H4 (cell line): ENCODE measurements at places on chromosomes 1 and 21. TPM values are rescaled to one million over a fixed set of nuclear protein-coding genes. Genes with fewer than 3 reads are reported as not detected.

Gene PLEKHM2
- total RNA-seq: 13.4 and 18.6 TPM in 2 replicates

Gene TMEM269
- 0.04 and 0.08 TPM in 2 replicates for total RNA-seq

Gene DMRTA2
- total RNA-seq: 1.5 and 3.8 TPM in 2 replicates

DNA sequence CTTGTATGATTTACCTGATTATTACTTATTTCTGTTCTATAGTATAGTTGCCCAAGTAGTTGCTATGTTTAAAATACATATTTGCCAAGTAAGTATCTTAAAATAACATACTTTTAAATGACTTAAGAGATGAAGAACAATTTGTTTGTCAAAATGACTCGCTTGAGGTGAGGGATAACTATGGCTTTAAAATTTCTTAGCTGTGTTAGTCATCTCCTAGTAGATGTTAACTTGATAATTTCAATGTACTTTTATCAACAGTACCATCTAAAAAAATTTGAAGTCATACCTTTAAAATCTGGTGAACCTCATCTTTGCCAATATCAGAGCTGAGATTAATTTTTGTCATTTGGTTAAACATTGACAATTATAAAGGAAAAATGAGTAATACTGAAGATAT is 37.7 kb downstream of the ODR4 start:
- no peak for DNase-seq

GRCh38 chr21:45834821-45835293 is 146.7 kb upstream of the COL6A1 start:
- DNase-seq: no peak

GRCh38 chr1:15764269-15764764 is 5.7 kb downstream of the FBLIM1 start:
- DNase-seq: no peak

DNA sequence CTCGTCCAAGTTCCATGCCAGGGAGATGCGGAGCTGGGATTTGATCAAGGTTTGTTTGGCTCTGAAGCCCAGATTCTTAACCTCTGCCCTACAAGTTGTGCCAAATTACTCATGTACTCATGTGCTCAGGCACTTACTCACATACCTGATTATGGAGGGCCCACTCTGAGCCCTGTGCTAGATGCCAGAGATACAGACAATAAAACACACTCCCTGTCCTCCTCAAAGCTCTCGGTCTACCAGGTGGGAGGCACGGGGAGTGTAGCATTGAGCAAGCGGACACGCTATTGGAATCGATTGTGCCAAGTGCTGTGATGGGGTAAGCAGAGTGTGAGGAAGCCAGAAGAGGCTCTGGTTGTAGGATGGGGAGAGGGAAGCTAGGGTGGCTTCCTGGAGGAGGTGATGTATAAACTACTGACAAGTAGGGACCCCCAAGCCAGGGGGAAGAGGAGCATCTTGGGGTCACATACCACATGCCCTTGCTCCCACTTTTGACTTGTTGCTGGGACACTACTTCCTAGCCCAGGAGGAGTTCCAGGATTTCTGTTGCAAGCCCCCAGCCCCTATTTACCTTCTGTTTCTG is 49.8 kb upstream of the IFNLR1 start:
- peak; percentile 57 for DNase-seq

DNA sequence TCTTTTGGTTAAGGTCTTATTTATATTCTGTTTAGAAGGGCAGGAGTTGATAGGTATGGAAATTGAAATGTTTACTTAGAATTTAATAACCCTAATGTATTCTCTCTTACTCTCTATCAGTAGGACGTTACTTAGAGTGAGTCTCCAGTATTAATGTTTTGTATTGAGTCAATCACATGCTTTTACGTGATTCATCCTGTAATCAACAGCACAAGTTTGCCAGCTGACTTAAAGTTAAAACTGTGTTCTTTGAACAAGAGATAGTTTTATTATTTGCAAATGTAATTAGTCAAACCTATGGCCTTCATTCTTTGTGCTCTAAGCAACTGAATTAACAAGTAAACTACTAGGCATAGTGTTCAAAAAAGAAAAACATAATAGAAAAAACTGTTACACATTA is 57.3 kb downstream of the PKN2 start:
- DNase-seq: no peak

DNA sequence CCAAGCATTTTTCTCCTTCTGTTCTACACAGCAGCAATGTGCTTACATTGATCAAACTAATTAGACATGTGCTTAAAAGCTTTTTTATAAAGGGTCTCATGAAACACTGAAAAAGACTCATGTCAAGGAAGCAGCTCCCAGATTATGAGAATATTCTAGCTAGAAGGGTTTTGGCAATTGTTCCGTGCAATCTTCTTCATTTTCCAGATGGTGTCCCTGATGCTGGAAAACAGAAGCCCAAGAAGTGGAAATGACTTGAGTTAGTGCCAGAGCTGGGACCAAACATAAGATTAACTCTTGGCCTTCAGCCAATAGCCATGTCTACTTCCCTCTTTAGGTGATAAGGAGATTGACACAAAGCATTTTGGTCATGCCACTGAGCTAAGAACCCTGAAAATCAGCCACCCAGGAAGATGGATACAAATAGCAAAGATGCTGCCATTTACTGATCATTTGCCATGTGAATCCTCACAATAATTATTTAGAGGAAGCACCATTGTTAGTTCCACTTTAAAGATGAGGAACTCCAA is 110.8 kb downstream of the MATN1 start:
- DNase-seq: no peak
